ENCODE measurements at places on chromosomes 5 and 9. TPM values are rescaled to one million over a fixed set of nuclear protein-coding genes. Genes with fewer than 3 reads are reported as not detected.

DNA sequence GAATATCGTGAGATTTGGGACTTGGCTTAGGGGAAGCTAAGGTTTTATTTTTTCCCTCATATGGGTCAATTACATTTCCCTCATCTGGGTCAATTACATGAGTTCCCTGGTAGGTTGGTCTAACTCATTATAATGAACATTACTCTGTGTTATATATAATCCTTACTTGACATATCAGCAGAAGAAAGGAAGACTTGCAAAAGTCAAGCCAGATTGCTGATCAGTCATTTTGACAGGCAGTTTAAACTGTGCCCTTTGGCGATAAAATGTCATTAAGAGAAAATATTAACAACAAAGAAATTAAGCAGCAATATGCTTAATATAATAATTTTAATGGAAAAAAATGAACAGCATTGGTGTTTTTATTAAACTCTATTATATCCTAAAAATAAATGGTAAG is 23.1 kb upstream of the TRPM3 start:
- DNase-seq = no peak

The CNTNAP3 gene
- total RNA-seq = 1.1 TPM

DNA sequence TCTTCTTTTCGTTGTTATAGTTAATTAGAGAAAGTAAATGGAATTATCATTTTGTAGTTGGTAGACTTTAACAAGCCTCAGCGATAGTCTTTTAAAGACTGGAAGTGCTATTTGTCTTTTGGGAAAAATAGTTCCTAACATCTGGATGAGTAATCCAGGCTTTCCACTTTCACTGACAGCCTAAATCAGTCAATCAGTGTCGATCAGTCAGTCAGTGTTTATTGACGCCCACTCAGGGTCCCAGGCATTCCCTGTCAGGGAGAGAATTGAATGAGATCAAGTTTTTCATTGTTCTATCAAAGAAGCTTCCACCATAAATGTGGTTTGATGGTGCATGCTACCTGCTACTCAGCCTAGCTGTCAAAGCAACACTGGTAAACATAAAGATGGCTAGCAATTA is 2.6 kb downstream of the ABL1 start:
- DNase-seq = no peak

- DNase-seq = peak; percentile 93
Measured at GRCh38 chr9:86721843-86722705, 225.2 kb downstream of the GAS1 start.

- DNase-seq = no peak
Measured at GRCh38 chr5:103347716-103348423, 89.3 kb downstream of the MACIR start.

GRCh38 chr5:125148076-125148475 is 401.6 kb upstream of the ZNF608 start:
- no peak for DNase-seq

- DNase-seq = peak; percentile 72
Measured at GRCh38 chr9:111034170-111034897, 3.9 kb downstream of the LPAR1 start.

The PCA3 gene
- total RNA-seq = not detected
